ENCODE measurements at places on chromosomes 5 and 9.

- DNase-seq = no peak
Measured at GRCh38 chr5:82387001-82387818, 109.1 kb upstream of the RPS23 start.

DNA sequence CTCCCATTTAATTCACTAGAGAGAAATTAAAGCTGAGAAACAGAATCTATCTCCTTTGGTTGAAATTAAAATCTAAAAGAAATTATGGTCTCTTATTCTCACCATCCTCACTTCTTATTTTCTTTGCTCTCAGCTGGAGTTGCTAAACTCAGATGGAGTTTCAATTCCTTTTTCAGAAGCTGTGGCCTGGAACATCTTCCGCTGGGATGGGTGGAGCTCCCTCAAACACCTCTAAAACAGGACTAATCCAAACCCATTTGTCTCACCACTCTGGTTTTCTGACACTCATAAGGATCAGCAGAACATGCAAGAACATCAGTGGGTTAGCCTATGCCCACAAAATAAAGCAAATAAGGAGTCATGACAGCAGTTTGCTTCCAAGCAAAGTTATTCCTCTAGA, 39.6 kb upstream of the CEP78 start:
- DNase-seq = no peak

DNA sequence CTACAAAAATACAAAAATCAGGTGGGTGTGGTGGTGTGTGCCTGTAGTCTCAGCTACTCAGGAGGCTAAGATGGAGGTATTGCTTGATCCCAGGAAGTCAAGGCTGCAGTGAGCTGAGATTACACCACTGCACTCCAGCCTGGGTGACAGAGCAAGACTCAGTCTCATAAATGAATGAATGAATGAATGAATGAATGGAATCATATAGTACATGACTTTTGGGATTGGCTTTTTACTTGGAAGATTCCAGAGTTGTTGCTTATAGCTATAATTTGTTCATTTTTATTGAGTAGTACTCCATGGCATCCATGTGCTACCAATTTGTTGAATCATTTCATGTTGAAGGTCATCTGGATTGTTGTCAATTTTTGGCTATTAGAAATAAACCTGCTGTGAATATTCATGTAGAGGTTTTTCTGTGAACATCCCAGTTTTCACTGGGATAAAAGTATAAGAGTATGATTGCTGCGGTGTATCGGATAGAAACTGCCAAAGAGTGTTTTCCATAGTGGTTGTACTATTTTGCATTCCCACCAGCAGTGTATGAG, 19.9 kb downstream of the ERBIN start:
- DNase-seq = no peak

DNA sequence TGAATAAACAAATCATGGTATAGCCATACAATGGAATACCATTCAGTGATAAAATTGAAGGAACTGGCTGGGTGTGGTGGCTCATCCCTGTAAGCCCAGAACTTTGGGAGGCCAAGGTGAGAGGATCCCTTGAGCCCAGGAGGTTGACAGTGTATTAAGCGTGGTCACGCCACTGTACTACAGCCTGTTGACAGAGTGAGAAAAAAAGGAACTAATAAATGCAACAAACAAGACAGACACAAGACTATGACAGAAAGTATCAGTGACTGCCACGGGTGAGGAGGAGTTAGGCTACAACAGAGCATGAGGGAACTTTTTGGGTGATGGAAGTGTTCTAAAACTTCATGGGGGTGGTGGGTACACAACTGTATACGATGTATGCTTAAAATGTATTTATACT, 2.2 kb downstream of the FNIP1 start:
- DNase-seq = no peak

- DNase-seq = no peak
Measured at GRCh38 chr9:29144476-29144875, 1571.2 kb upstream of the C9orf72 start.

DNA sequence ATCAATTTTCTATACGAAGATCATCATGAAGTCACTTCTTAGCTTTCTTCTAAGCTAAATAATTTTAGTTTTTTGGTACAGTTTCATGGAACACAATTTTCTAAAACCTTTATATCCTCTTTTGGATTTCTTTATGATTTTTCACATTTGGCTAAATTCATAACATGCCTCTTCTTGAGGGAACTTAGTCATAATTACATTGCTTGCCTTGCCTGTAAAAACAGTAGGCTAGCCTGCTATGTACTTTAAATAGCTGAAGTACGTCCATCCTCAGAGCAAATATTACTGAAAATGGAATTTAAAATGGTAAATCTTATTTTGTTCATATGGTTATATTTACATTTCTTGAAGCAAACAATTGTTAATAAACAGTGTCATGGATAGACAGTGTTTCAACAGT, 225.0 kb downstream of the VPS13A start:
- no peak for DNase-seq

DNA sequence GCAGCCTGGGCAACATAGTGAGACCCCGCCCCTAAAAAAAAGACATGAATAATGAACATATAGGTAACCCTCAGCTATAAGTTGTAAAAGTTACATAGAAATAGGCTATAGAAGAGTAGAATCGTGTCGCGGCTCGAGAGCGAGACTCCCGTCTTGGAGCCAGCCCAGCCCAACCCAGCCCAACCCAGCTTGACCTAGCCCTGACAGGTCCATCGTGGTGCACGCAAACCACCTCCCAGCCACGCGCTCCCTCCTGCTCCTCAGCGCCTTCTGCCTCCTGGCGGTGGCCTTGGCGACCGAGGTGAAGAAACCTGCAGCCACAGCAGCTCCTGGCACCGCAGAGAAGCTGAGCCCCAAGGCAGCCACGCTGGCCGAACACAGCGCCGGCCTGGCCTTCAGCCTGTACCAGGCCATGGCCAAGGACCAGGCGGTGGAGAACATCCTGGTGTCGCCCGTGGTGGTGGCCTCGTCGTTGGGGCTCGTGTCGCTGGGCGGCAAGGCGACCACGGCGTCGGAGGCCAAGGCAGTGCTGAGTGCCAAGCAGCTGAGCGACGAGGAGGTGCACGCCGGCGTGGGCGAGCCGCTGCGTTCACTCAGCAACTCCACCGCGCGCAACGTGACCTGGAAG, 10.8 kb downstream of the KIF24 start:
- no peak for DNase-seq

DNA sequence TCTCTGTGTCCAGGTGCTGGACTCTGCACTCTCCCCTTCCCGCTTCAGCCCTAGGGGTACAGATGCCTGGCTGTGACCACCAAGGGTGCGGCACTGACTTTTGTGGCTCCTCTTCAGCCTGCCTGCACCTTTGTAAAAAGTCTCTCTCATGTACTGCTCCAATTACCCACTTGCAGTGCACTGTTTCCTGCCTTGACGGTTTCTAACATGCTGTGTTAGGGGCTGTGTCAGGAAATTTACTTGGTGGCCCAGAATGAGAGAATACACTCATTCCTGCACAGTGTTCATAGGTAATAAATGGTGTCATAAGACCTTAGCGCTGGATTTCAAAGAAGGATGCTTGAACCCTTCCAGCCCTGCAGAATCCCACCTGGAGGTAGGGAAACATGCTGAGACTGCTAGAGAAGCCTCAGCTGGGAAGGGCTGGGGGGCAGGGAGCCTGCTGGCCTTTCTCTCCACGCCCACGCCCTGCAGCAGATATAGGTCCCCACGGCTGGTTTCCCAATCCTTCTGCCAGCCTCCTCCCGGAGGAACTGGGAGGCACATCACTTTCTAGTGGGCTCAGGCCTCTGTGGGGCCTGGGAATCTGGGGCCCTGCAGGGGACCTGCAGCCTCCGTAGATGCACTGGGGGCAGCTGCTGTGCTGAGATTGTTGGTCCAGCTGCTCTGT, 17.6 kb upstream of the HRH2 start:
- no peak for DNase-seq

- no peak for DNase-seq
Measured at GRCh38 chr5:165242646-165243045, 1737.2 kb downstream of the MAT2B start.

DNA sequence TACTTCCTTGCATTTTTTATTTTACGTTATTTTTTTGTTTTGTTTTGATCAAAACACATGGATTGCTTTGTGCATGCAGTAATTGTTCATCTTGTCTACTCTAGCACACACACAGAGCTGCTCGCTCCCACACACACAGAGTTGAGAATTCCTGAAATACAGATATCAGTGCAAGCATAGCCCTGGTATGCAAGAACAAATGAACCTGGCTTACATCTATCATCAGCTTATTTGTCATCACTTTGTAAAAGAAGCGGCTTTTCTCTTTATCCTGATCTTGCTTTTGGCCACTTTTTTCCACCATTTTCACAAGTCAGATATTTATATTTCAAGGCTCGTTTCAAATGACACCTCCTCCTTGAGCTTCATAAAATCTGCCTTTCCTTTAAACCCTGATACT, 1435.7 kb downstream of the MAT2B start:
- no peak for DNase-seq

GRCh38 chr5:132987531-132988408, 24.3 kb upstream of the AFF4 start:
- DNase-seq = no peak

GRCh38 chr5:79936002-79936645, 54.9 kb downstream of the MTX3 start:
- DNase-seq = no peak

DNA sequence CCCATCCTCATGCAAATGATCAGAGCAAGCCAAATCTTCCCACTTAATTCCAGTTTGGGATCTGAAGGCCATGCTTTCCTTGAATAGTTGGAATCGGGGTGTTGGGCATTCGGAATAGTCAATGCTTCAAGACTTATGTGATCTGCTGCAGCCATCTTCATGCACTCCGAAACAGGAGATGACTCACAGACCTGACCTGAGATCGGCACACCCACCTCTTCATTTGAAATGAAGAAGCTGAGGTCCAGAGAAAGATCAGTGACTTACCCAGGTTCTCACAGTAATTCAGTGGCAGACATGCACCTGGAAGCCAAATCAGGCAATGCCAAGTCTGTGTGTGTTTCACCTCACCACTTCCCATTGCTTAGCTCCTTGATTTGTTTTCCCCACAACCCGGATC, 33.0 kb downstream of the FOXD1 start:
- no peak for DNase-seq

- DNase-seq = no peak
Measured at GRCh38 chr9:123984802-123985201, 26.8 kb upstream of the LHX2 start.

DNA sequence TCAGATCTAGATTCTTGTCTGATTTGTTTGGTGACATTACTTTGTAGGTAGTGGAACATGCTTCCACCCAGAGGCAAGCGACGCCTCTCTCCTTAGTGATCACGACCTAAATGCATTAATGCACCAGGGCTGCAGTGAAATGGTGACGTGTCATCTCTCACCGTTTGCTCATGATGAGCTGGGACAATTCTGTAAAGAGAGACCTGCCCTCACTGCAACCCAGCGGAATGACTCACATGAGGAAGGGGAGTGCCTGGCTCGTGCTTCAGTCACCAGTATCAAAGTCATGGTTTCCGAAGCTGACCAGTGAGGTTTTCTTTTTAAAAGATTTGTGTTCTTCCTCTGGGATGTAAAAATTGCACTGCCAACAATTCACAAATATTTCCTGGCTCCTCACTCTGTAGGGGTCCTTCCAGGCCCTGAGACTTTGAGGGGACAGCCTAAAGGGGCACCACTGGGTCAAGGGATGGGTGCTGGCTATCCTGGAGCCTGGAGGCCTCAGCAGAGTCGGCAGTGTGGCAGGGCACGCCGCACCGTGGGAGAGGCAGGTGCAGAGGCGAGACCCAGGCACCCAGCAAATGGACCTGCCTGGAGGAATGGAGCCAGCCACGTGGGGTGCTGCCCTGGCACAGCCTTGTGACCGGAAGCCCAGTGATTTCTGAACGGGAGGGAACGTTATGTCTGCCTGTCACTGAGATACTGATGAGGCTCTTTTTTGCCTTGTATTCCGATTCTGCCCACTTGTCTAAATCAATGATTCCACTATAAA, 17.3 kb downstream of the QSOX2 start:
- no peak for DNase-seq

GRCh38 chr9:129701054-129701453, 35.6 kb downstream of the PRRX2 start:
- DNase-seq = no peak

DNA sequence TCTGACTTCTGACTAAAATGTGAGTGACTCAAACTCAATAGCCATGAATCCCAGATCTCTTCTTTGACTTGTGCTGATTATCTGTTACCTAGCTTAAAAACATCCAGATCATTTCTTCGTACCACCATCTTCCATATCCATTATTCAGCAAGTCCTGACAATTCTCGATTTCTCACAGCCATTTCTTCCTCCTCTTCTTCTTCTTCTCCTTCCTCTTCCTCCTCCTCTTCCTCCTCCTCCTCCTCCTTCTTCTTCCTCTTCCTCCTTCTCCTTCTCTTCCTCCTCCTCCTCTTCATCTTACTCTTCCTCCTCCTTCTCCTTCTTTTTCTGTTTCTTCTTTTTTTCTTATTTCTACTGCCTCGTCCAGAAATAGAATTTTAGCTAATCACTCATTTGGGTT, 77.0 kb upstream of the MAP1B start:
- no peak for DNase-seq

DNA sequence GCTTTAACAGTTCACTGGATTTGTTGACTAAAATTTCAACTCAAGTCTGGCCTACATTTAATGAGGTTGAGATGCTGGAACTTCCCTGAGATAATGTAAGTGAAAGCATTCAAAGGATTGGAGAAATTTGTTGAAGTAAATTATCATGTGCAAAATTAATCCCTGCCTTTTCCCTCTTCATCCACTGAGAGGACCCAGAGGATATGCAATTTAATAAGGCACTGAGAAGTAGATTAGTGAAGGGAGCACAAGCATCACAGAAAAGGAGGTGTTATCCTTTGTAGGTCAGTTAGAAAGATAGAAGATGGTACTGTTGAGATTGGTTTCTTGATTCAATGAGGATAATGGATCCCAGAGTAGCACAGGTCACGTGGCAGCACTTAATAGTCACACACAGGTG, 42.6 kb upstream of the ANKRD31 start:
- no peak for DNase-seq

GRCh38 chr9:131528886-131529505, 2.1 kb downstream of the UCK1 start:
- DNase-seq = no peak

DNA sequence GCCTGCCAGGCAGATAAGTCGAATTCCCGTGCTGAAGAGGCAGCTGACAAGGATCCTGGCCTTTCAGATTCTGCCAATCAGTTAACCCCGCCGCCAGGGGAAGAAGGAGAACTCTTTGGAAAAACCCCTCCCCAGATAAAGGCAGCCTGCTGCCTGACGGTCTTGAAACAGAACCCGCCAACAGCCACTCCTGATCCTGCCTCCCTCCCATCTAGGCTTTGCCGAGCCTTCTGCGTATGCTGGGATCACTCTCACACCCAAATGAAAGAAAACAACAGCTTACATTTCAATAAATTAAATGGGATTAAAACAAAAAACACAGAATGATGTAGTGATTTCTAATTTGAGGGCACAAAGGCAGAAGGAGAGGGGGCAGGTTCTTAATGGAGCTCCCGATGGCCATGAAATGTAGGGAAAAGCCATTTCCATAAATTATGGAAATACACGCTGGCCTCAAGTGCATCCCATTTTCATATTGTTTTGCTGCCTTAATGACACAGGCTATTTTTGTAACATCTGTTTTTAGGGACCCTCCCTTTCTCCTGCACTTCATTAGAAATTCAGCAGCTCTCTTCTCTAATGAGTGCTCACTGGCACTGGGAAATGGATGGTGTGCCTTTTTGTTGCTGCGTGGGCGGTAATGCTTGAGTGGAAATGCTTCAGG, 319.1 kb downstream of the MED10 start:
- DNase-seq = no peak

GRCh38 chr9:91681461-91682305, 258.1 kb upstream of the NFIL3 start:
- DNase-seq = peak; percentile 53

- DNase-seq = no peak
Measured at GRCh38 chr9:37676411-37676830, 25.7 kb downstream of the FRMPD1 start.

All from stimulated activated CD4-positive, alpha-beta T cell treated with anti-CD3 and anti-CD28 coated beads, Interleukin-1b, Interleukin-23, amount 100 ng/mL, for 24 hours (primary cell).